ENCODE measurements at places on chromosomes 5 and 9. TPM values are rescaled to one million over a fixed set of nuclear protein-coding genes. Genes with fewer than 3 reads are reported as not detected.

The ITGA1 gene
- 12.5 TPM for total RNA-seq

The VLDLR gene
- 26.1 TPM for total RNA-seq

The PRRT1B gene
- total RNA-seq = not detected

The GNA14 gene
- 1.4 TPM for total RNA-seq

The PCDHGC4 gene
- total RNA-seq = 91.6 TPM

The CCDC69 gene
- total RNA-seq = 1.2 TPM

The MTMR12 gene
- 16.6 TPM for total RNA-seq

The GPX8 gene
- 4.2 TPM for total RNA-seq

The MRPL36 gene
- 30.9 TPM for total RNA-seq

The RNF208 gene
- 1.8 TPM for total RNA-seq

Measured in diencephalon (tissue), 1 donor.